ENCODE measurements at places on chromosomes 6 and 20.

DNA sequence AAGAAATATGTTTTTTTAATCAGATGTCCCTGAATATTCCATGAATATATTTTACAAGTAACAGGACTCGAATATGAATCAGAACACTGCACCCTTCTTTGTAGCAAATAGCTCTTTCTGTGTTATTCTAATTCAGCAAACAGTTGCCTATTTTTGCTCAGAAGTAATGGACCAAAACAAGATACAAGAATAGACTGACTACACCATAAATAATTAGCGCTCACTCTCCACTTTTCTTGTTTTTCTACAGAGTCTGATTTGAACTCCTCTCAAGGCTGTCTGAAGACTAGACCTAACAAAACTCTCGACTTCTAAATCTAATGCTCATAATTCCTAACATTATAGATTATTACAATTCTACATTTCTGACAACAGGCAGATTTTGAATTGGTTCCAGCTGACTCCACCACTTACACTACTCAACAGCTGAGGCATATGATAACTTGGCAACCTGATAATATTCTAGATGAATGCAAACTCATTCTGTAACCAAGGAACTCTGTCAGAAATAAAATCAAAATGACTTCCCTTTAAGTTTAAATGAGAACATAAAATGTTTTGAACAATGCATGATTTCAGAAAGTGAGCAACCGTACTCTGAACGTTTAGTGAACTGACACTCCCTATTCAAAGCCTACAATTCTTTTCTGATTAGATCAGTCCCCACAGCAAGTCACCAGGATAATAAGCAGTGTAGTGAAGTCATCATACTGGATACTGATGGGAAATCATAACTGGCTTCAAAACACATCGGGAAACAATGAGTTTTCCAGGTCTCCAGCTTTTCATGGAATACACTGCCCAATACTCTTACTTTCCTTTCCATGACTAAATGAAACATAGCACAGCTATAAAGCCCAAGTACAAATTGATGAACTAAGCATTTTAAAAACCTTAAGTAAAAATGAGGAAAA, 114.2 kb upstream of the BEND6 start:
- DNase-seq = no peak

- DNase-seq = no peak
Observed at GRCh38 chr6:21187485-21187884, 406.1 kb upstream of the SOX4 start.

GRCh38 chr6:135514706-135515105, 17.2 kb upstream of the AHI1 start:
- no peak for DNase-seq

DNA sequence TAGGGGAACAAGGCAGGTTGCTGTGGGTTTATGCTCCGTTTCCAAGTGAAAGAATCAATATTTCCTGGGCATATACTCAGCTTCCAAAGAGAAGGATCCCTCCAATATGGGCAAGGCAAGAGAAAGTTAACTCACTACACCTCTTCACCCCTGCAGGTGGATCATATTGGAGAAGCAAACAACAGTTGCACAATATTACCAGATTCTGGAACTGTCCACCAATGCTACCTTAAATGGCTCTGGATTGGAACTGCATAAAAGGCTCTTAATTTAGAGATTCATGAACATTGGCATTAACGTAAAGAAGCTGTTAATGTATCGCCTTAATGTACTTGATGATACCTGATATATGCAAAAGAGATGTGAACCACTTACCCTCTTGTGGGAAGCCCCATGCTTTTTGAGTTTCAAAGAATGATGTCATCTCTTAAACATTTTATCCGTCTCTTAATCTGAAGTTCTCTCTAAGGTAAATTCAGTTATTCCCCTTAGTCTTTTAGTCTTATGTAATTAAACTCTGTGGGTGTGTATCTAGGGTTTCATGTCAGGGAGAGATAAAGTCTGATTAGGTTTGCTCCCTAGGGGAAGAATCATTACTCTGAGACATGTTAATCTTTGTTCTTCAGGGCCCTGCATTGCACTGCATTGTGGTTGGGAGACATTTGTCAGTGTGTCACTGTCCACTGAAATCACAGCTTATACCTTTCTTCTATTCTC, 99.5 kb downstream of the PHACTR1 start:
- DNase-seq = no peak

All from heart right ventricle (tissue), 16 donors.